ENCODE measurements at places on chromosomes 13 and 19. TPM values are rescaled to one million over a fixed set of nuclear protein-coding genes. Genes with fewer than 3 reads are reported as not detected.

DNA sequence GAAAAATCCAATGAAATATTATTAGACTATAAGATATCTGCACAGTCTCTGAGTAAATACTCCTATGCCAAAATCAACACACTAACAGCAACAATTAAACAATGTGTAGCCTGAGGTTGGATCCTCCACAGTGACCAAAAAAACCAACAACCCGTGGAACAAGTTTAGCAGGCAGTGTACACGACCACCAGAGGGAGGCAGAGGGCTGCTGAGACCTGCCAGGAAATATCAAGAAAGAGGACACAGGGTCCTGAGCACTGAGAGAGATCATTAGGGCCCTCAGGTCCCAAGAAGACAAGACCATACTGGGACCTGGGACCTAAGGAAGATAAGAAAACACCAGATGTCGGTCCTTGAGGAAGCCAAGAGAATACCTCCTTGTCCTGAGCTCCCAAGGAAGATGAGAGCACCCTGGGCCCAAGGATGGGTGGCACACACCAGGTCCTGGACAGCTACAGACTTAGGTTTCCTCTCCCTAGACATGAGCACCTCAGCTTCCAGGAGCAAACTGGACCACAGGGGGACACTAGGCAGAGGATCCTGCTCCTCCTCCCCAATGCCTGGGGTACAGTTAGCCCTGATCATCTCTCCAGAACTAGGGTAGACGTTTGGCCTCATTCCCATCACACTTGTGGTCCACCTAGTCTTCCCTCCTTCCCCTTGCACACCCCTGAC, 822 bp upstream of the ZNF274 start:
- no peaks in the 10 kb centered on the region for H3K4me1 ChIP-seq
- DNase-seq = no peak
- peaks cover 41% of the 10 kb centered on the region for H3K36me3 ChIP-seq
- H3K27ac ChIP-seq = peak overlapping the region; percentile 96
- H3K4me3 ChIP-seq = peak overlapping the region; percentile 81

DNA sequence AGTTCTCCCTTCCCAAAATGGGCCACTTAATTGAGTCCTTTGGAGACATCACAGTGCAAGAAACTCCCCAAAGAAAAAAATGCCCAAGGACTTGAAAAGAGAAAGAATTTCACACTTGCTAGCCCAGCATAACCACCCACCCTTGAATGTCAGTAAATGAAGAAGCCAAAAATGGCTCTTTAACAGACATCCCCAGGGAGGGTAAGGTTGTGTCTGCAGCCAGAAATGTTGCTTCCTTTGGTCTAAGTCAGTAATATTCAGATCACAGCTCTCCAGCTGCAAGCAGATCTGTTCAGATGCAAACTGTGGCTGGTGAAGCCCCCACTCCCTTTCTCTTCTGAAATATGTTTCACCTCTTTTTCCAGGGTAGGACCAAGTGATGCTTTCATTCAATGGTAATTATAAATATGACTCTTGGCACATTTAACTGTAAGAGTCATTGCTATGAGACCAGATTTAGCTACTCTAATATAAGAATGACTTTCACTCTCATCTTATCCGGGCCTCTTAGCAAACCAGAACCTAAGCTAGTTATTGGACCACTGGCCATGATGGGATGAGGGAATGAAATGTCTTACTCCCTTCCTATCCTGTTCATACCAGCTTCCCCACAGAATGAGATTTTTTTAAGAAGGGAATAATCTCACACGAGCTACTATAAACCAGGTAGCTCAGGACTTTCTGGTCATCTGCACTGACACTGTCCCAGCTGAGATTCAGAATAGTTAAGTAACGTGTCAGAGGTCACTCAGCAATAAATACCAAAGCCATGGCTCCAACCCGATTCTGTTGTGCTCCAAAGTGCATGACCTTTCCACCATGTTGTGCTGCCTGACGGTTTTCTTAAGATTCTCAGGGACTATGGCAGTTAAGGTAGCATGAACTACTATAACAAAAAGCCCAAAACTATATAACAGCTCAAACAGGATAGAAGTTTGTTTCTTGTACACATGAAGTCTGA, 234.1 kb downstream of the FOXO1 start:
- no peaks in the 10 kb centered on the region for H3K36me3 ChIP-seq
- H3K27me3 ChIP-seq = no peaks in the 10 kb centered on the region
- peak; percentile 74 for DNase-seq
- no peak overlapping the region for H3K4me3 ChIP-seq
- peaks cover 7% of the 10 kb centered on the region for H3K4me1 ChIP-seq

DNA sequence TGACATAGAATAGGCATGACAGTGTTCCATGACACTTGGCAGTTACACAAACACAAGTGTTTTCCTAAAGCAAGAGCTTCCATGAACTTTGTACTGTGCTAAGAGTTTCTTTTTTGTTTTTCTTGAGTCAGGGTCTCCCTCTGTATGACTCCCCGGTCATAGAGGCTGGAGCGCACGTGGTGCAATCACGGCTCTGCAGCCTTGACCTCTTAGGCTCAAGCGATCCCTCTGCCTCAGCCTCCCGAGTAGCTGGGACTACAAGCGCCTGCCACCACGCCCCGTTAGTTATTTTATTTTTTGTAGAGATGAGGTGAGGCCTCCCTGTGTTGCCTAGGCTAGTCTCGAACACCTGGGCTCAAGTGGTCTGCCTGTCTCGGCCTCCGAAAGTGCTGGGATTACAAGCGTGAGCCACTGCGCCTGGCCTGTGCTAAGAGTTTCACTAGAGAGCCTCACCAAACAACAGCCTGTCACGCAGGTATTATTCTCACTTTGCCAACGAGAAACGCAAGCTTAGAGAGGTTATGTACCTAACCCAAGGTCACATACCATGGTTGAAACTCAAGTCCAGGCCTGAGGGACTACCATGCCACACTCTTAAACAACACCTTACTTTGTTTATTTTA, 355.9 kb downstream of the KLF12 start:
- no peaks in the 10 kb centered on the region for H3K27me3 ChIP-seq
- H3K4me1 ChIP-seq = peaks cover 5% of the 10 kb centered on the region
- DNase-seq = no peak
- H3K27ac ChIP-seq = peak overlapping the region; percentile 53
- no peak overlapping the region for H3K4me3 ChIP-seq

DNA sequence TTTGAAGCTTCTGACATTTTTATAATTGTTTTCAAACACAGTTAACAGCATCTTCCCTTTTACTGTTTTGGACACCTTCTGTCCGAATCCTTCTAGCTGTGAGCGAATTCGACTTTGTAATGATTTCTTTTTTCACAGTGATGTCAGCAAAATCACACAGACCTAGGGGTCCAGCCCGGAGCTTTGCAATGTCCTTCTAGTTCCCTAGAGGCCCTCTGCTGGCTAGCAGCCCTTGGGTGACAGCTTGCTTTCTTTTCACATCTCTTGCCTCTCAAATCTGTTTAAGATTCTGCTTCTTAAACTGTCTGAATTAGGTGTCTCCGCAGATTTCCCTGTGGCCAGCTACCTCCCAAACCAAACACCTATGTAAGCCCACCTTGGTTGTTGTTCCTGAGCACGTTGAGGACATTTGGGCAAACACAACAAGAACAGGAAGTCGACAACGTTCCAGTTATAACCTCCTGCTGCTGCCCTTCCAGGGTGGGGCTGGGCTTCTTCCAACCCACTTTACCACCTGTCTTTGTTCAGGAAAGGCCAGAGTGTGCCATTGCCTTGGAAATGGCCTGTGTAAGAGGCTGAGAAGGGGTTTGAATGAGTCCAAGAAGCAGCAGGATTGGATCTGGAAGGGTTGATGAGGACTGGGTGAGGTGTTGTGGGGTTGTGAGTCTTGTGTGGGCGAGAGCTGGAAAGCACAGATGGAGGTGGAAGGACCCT, 123.1 kb downstream of the ATP8A2 start:
- no peak overlapping the region for H3K27ac ChIP-seq
- no peaks in the 10 kb centered on the region for H3K4me1 ChIP-seq
- DNase-seq = peak; percentile 37
- H3K27me3 ChIP-seq = peaks cover 38% of the 10 kb centered on the region
- no peaks in the 10 kb centered on the region for H3K36me3 ChIP-seq
- H3K4me3 ChIP-seq = no peak overlapping the region

DNA sequence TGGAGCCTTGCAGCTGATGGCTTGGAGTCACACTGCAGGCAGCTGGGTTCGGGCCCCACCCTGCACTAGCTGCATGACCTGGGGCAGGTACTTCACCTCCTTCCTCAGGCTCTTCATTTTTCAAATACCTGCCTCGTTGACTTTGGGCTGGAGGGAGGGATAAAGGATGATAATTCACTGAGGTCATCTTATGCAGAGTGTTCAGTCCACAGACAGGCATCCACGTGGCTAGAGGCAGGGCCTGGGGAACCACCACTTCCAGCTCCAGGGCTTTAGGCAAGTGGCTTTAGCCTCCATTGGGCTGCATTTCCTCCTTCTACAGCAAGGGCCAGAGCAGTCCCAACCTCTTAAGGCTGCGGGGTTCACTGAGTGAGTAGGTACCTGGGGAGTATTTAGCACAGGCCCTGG, 84.8 kb downstream of the SIPA1L3 start:
- DNase-seq = no peak
- H3K36me3 ChIP-seq = peaks cover 3% of the 10 kb centered on the region
- no peak overlapping the region for H3K4me3 ChIP-seq
- H3K27ac ChIP-seq = no peak overlapping the region

DNA sequence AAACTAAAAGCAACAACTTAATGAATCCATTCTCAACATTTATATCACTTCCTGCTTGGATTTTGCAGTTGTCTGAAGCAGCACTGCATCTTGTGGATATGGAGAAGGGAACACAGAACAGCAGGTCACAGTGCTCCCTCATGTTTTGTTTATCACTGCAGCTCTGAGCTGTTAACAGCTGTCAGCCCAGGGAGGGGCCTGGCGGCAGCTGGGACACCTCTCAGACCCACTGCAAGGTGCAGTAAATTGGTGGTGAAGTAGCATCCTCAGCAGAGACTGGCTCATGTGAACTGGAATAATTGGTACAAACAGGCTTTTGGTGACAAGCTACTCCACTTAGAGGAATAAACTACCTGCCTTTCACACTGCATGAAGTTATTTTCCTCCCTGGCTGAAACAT, 170.4 kb downstream of the LIG4 start:
- no peak overlapping the region for H3K27ac ChIP-seq
- DNase-seq = no peak
- H3K4me3 ChIP-seq = no peak overlapping the region
- no peaks in the 10 kb centered on the region for H3K27me3 ChIP-seq

Gene TMEM59L
- total RNA-seq = 2.8 TPM

Gene SMG9
- total RNA-seq = 20.9 TPM

Gene ACP7
- not detected for total RNA-seq
